Heart right ventricle (tissue), 16 donors: ENCODE measurements at places on chromosomes 1 and 21. TPM values are rescaled to one million over a fixed set of nuclear protein-coding genes. Genes with fewer than 3 reads are reported as not detected.

Gene VANGL2
- 1.2 TPM for total RNA-seq

- DNase-seq, result no peak
Observed at GRCh38 chr1:229869240-229869639, 197.8 kb upstream of the GALNT2 start.

- no peak for DNase-seq
Observed at GRCh38 chr1:41152622-41153044, 89.5 kb downstream of the SCMH1 start.

Gene TDRD10
- 1.1 TPM for total RNA-seq
